ENCODE measurements at places on chromosomes 12 and 14.

GRCh38 chr14:103395244-103395643 lies 10.0 kb downstream of the MARK3 start:
- DNase-seq: no peak

- no peak for DNase-seq
Observed at GRCh38 chr12:112458330-112458729, 39.6 kb downstream of the PTPN11 start.

GRCh38 chr14:71471634-71472355 lies 460.4 kb upstream of the RGS6 start:
- no peak for DNase-seq

DNA sequence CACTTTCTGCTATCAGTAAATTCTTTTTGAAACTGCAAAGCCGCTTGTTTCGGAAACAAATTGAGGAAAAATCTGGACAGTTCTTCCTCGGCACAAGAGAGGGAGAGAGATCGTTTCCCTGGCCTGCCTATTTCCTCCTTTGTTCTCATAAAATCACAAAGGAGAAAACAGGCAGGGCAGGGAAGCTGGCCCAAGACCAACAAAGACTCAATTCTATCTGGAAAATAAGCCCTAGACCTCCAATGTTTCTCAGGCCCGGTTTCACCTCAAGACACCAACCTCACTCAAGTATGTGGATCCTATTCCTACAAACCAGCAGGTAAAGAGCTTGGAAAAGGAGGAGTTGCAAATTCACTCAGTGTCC lies 19.5 kb downstream of the DICER1 start:
- DNase-seq: no peak

- DNase-seq: no peak
Observed at GRCh38 chr14:98909251-98909944, 362.6 kb downstream of the BCL11B start.

DNA sequence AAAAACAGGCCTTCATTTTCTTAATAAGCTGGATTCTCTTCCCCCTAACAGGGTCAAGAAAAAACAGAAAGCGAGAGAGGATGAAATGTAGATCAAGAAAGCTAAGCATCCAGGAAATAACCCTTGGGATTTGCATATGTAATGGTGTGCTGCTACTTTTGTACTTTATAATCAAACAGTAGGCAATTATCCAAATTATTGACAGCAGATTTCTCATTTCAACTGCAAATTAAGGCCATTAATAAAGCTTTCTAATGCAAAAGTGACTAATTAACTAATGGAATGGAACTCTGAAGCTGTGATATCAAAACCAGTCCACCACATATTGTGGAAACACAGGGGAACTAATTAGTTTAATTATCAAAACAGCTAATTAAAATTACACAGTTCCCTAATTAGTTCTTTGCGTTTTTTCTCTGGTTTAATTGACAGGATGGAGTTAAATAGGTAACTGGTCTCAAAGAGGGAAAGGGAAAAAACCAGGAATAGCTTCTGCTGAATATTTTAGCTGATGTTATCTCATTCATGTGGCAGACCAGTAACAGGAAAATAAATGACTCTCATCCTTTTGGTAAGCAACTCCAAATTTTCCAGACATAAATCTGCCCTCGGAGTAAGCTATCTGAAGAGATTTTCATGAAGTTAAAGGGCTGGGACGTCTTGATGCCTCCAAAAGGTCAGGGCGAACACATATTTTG lies 182.7 kb upstream of the LMO3 start:
- DNase-seq: no peak

Measured in NCI-H2227 treated with DMSO at 0.1 percent for 48 hours (cell line).